ENCODE measurements at places on chromosomes 4 and X.

GRCh38 chr4:8552581-8553205 lies 27.5 kb upstream of the GPR78 start:
- no peak for DNase-seq

- DNase-seq, result no peak
Measured at GRCh38 chr4:145697332-145697731, 17.4 kb downstream of the C4orf51 start.

DNA sequence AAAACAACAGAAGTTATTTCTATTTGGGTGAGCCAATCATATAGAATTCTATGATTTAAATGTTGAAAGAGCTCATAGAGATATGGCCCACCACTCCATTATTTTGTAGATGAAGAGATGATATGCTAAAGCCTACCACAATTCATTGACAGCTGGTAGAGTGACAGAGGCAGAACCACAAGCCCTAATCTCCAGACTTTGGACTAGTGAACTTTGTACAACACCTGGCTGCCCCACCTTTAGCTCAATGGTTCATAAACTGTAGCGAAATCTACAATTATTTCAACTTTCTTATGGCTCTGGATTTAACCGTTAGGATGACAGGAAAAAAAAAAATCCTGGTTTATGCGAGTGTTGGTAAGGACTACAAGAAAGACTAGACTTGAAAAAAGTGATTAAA lies 50.9 kb downstream of the PRKG2 start:
- no peak for DNase-seq

- DNase-seq, result no peak
Measured at GRCh38 chr4:138367942-138368341, 125.8 kb upstream of the SLC7A11 start.

GRCh38 chrX:110374559-110374958 lies 15.9 kb downstream of the RTL9 start:
- no peak for DNase-seq

GRCh38 chr4:144851948-144852347 lies 206.0 kb downstream of the HHIP start:
- no peak for DNase-seq

DNA sequence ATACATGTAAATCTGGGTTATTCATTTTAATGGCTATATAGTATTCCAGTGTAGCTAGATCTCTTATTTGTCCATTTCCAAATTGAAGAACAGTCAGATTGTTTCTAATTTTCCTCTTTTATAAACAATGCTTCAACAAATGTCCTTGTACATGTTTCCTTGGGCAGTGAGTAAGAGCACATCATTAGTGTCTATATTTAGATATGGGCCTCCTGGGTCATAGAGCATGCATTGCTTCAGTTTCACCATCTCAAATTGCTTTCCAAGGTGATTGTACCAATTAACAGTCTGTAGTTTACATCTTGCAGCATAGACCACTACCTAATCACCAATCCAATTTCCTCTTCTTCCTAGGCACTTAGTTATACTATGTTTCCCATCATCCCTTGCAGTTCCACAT lies 13.4 kb downstream of the PHKA2 start:
- DNase-seq, result no peak

- DNase-seq, result no peak
Measured at GRCh38 chr4:53640576-53641453, 49.5 kb upstream of the LNX1 start.

Measured in GM19239 (cell line).